Left renal pelvis (tissue), 4 donors: ENCODE measurements at places on chromosomes 2 and 18. TPM values are rescaled to one million over a fixed set of nuclear protein-coding genes. Genes with fewer than 3 reads are reported as not detected.

Gene RAX
- polyA plus RNA-seq: not detected

Gene GALNT13
- polyA plus RNA-seq: 3.1 TPM

Gene EFEMP1
- 86.2 TPM for polyA plus RNA-seq

Gene KCNF1
- 0.77 TPM for polyA plus RNA-seq

Gene TNFAIP6
- polyA plus RNA-seq: 4.8 TPM

Gene SRD5A2
- polyA plus RNA-seq: 0.05 TPM

DNA sequence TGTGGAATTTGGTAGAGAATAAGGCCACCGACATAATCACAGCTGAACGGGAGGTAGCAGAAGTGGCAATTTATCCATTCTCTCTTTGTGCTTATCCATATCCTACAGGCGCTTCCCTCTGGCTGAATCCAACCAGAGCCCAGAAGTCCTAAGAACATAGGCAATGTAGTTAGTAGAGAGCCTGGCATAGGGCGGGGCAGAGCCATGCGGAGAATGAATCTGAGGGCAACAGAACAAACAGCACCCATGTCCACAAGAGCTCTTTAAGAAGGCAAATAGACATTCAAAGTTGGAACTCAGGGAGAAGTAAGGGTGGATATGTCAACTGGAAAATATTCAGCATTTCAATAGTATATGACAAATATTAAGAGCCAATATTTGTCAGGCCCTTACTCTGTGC lies 305.9 kb upstream of the VWC2L start:
- no peak for DNase-seq

- DNase-seq: no peak
These were observed 181.8 kb downstream of the THADA start for GRCh38 chr2:43414033-43414432.

- no peak for DNase-seq
These were observed 12.3 kb downstream of the TMEM237 start for GRCh38 chr2:201631041-201631440.

GRCh38 chr2:20638646-20639430 lies 12.1 kb downstream of the HS1BP3 start:
- DNase-seq: no peak

- DNase-seq: no peak
These were observed 270.6 kb upstream of the MMADHC start for GRCh38 chr2:149858216-149858615.

GRCh38 chr2:10475811-10476660 lies 27.9 kb upstream of the ODC1 start:
- DNase-seq: no peak

GRCh38 chr2:168687314-168687713 lies 115.1 kb upstream of the NOSTRIN start:
- DNase-seq: no peak
